GM13976 (cell line): ENCODE measurements at places on chromosomes 6 and 20.

DNA sequence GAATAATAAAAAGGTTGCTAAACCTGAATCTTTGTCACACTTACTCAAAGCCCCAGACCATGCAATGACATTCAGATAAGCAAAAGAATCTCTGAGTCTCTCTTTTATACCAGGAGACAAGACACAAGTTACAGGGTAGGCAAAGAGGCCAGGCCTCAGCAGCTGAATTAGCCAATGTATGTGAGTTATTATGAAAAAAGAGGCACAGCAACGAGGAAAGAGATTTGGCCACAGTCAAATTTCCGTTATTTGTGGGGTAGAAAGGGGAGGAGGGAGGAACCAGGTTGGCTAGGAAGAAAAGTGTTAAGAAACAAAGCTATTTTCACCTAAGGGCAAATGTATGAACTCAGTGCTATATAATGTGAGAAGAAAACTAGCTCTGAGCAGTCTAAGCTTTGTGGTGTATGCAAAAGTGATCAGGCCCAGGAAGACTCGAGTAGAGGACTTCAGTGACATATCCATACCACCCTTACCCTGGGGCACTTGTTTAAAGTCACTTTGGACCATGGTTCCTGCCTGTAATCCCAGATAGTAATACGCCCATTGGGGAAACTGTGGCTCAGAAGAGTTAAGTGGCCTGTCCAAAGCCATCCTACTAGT lies 19.1 kb downstream of the IPCEF1 start:
- DNase-seq, result no peak

GRCh38 chr6:35710241-35710847 lies 21.6 kb upstream of the FKBP5 start:
- DNase-seq, result no peak

DNA sequence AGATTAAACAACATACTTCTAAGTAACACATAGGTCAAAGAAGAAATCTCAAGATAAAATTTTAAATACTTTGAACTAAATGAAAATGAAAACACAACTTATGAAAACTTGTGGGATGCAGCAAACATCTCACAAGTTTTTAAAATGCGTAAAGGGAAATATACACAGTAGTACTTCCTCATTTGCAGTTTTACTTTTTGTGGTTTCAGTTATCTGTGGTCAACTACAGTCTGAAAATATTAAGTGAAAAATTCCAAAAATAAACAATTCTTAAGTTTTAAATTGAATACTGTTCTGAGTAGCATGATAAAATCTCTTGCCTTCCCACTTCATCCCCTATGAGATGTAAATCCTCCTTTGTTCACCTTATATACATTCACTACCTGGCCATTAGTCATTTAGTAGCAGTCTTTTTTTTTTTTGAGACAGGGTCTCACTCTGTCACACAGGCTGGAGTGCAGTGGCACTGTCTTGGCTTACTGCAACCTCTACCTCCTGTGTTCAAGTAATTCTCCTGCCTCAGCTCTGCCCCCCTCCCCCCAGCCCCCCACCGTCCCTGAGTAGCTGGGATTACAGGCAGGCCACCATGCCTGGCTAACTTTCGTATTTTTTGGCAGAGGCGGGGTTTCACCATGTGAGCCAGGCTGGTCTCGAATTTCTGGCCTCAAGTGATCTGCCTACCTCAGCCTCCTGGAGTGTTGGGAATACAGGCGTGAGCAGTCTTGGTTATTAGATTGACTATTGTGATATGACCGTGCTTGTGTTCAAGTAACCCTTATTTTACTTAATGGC lies 154.6 kb upstream of the AHI1 start:
- DNase-seq, result peak; percentile 19

GRCh38 chr6:63573899-63574553 lies 1.7 kb downstream of the LOC128125822 start:
- DNase-seq, result peak; percentile 15

DNA sequence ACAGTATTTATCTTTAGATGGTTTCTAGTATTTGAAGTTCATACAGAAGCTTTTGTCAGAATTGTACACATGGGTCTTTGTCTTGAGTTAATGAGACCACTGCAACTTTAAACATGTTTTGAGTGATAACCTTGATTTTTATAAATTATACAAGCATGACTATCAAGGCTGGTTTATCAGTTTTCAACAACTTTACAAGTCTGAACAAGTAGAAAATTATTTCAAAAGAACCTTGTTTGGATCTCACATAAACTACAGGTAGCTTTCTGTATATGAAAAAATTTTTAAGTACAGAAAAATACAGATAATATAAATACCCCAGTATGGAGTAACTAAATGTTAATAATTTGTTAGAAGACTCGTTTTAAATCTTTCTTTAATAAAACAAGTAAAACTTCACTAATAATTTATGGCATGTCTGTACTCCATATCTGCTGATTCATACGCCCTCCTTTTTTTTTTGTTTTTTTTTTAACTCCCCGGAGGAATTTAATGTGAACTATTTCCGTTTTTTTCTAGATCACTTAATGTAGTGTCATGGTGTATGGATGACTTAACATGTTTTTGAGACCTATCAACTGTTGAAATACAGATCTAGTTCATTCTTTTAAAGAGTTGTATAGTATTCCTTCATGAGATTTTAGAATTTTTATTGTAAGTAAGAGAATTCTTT lies 18.3 kb downstream of the VAPB start:
- DNase-seq, result no peak

GRCh38 chr6:14270142-14270893 lies 152.7 kb downstream of the CD83 start:
- DNase-seq, result no peak

- no peak for DNase-seq
These were observed 15.9 kb upstream of the FYN start for GRCh38 chr6:111888928-111889695.

DNA sequence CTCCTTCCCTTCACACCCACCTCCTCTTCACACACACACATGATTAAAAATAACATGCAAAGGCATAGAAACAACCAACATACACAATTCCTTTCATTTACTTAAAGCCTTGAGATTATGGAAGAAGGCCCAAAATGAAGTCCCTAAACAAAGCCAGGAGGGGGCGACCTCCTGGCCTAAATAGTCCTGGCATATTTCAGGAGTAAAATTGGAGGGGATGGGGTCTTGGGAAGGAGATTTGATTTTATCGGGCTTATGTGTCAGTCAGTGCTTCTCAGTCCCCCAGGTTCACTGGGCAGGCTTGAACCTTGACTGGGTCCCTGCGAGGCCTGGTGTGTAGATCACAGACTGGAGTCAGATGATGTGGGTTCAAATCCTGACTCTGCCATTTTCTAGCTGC lies 266.4 kb downstream of the SAMD5 start:
- DNase-seq, result no peak

DNA sequence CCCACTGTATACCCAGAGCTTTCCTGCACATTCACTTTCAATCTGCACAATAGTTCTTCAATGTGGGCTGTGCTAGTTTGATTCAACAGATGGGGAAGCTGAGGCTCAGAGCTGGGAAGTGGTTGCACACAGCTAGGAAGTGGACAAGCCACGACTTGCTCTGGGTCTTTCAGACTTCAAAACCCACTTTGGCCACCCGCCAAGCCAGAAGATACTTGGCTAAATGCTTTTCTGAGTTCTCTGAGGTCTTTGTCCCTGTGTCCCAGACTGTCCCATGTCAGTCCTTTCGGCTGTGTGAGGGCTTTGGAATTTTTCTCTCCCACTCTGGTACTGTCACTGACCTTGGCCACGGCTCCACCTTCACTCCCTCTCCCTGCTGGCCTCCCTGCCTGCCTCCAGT lies 10.6 kb downstream of the PDYN start:
- DNase-seq, result no peak

GRCh38 chr6:48837744-48838143 lies 625.3 kb downstream of the MMUT start:
- no peak for DNase-seq

DNA sequence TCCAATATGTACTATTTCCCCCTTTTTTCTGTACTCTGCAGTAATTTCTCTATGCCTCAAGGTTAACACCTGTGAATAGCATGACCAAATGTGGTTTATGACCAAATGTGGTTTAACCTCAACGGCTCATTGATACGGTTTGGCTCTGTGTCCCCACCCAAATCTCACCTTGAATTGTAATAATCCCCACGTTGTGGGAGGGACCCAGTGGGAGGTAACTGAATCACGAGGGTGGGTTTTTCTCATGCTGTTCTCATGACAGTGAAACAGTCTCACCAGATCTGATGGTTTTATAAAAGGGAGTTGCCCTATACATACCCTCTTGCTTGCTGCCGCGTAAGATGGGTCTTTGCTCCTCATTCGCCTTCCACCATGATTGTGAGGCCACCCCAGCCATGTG lies 18.7 kb downstream of the DEK start:
- DNase-seq, result no peak

GRCh38 chr6:31586008-31586407 lies at the start of gene LST1:
Gene LST1, plus strand, starts transcription at chr6:31586277. Its CDS starts 1,023 bp downstream, at chr6:31587300.
- DNase-seq, result no peak

GRCh38 chr6:49539102-49539501 lies 11.4 kb upstream of the C6orf141 start:
- DNase-seq, result no peak

GRCh38 chr20:41329435-41330342 lies 10.9 kb upstream of the LPIN3 start:
- DNase-seq, result peak; percentile 75

DNA sequence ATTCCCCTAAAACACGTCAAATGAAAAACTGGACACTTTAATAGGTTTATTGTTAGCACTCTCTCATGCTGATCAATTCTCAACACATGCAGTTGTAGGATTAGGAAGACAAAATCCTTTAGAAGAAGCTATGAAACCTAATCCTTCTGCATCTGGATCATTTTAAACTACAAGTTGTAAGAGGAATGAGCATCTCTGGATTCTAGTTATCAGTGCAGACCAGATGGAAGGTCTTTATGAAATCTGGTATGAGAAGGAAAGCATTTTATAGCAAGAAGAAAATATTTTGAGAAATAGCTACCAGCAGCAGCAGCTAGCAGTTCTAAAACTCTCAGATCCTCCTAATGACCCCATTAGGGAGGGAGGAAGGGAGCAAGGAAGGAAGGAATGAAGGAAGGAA lies 4.1 kb downstream of the HTR1E start:
- DNase-seq, result no peak

GRCh38 chr6:139648430-139649000 lies 274.1 kb upstream of the CITED2 start:
- no peak for DNase-seq

GRCh38 chr20:16474363-16474762 lies 98.9 kb downstream of the KIF16B start:
- no peak for DNase-seq

DNA sequence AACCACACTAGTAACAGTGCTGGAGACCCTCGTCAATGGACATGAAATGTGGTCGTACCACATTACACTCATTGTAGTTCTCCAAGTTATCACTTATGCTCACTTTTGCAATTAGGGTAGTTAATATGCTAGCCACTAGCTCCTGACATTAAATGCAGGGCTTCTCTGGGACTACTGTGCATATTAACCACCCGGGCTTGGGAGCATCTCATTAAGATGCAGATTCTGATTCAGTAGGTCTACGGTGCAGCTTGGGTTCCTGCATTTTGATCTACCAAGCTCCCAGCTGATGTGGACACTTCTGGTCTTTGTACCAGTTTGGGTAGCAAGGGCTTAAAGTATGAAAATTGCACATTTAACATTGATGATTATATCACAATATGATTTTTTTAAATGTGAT lies 98.0 kb downstream of the ZFP64 start:
- no peak for DNase-seq

GRCh38 chr6:120826253-120826652 lies 508.0 kb downstream of the TBC1D32 start:
- DNase-seq, result no peak

- DNase-seq, result no peak
These were observed 113.1 kb upstream of the MTHFD1L start for GRCh38 chr6:150752409-150752808.

- no peak for DNase-seq
These were observed 24.8 kb downstream of the ADTRP start for GRCh38 chr6:11753798-11754197.

- no peak for DNase-seq
These were observed 64.0 kb downstream of the THBS2 start for GRCh38 chr6:169189686-169190085.

DNA sequence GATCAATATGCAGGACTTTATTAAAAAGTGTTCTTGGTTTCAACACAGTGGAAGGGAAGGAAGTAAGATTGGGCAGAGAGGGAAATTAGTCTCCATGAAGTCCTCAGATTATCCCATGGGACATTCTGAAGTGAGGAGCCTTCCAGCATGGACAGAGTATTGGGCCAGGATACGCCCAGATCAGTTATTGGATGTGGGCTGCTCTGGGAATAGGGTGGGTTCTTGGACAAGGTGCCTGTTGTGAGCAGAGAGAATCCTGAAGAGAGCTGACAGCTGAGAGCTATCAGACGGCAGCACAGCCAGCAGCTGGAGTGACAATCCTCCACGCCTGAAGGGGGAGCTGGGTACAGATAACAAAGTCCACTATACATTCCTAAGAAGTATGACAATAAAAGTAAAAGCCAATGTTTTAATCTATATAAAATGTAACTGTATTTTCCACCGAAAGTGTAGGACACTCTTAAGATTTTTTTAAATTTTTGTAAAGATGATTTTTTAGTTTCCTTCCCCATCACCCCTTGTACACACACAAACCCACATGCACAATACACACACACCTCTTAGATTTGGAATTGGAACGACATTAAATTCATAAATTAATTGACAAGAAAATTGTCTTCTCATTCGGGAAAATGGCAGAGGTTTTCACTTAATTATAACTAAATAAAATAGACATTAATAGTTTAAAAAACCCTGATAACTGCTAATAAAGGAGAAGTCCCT lies 107.8 kb downstream of the FBXO5 start:
- DNase-seq, result no peak

- no peak for DNase-seq
These were observed 362.1 kb downstream of the NRN1 start for GRCh38 chr6:5644523-5645185.

DNA sequence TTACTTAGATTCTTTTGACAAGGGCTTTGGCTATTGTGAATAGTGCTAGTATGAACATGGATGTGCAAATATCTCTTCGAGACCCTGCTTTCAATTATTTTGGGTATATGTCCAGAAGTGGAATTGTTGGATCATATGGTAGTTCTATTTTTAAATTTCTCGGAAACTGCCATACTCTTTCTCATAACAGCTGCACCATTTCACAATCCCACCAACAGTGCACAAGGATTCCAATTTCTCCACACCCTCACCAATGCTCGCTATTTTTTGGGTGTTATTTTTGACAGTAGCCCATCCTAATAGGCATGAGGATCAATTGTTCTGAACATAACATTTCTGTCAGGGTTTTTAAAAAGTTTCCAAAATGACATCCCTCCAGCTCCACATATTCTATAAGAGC lies 69.2 kb upstream of the ESR1 start:
- DNase-seq, result no peak

GRCh38 chr20:51034988-51035656 lies 12.2 kb upstream of the KCNG1 start:
- DNase-seq, result no peak

DNA sequence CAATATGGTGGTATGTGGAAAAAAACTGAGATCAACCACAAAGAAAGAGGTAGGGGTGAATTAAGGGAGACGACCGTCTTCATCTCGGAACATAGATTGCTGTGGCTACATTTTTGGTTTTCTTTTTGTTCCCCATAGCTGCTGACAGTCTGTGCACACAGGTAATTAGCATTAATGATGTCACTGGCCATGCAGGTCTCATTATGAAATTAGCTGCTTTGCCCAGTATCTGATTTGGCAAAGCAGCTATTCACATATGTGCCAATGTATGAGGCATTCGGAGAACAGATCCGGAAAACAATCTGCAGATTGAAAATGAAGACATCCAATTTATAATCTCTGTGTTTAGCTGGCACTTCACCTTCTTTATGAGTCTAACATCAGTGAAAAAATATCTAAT lies 13.1 kb downstream of the NOX3 start:
- DNase-seq, result no peak
